ENCODE measurements at places on chromosomes 13 and 19.

- no peak for DNase-seq
Measured at GRCh38 chr19:12095111-12095790, 30.7 kb downstream of the ZNF844 start.

DNA sequence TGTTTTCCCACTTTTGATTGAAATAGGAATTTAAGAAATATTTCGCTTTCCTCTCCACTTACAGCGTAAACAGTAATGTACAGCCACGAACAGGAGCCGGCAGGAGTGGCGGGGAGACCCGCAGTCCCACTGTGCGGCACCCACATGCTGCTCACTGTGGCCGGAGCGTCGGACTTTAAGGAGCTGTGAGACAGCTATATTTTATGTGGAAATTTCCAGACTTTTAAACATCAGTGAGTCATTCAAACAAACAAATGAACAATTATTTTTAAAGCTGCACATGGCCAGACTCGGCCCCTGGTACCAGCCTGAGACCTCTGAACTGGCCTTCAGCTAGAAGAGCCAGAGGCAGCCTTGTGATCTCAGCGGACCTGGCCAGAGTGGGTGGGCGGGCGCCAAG is 52.5 kb downstream of the CRYL1 start:
- DNase-seq: no peak

DNA sequence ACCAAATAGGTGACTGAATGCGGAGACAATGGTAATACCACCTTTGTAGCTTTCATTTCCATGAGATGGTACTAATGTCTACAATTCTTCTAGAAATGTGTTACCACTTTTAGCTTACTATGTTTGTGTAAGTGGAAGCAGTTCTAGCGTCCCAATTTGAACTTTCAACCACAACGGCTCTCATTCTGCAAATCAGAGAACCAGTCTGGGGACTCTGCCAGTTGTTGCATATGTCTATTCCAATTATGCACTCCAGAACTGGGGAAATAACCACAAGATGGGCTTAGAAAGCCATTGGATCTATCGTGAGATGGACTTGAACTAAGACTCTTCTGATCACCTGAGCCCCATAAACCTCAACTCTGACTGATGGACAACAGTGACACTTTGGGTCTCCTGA is 862.3 kb downstream of the SLITRK1 start:
- DNase-seq: no peak

DNA sequence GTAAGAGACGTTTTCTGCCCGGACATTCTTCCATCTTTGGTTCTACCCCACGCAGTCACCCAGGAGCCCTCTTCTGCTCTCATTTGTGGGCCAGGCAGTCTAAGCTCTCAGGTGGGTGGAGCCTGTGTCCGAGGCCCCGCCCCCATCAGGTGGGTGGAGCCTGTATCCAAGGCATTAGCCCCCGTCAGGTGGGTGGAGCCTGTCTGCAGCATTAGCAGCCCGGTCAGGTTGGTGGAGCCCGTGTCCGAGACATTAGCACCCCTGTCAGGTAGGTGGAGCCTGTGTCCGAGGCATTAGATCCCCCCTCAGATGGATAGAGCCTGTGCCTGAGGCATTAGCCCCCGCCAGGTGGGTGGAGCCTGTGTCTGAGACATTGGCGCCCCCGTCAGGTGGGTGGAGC is 45.5 kb upstream of the C13orf46 start:
- peak; percentile 49 for DNase-seq

DNA sequence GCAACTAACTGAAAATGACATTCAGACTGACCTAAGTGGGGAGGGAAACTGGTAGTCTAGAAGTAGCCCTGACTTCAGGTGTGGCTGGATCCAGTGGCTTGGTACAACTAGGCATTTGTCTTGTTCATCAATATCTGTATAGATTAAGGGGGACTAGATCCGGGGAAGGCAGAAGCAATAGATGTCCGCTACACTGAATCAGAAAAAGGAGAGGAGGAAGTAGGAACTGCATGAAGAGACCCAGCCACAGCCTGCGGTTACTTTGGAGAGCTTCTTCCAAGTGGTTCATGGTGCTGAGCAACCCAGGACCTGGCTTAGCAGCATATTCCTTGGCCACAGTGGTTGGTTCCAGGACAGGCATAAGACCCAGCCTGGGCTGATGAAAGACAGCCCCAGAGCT is 9.9 kb upstream of the PRODH2 start:
- DNase-seq: no peak

GRCh38 chr19:18057557-18057956 is 29.2 kb downstream of the IL12RB1 start:
- no peak for DNase-seq

GRCh38 chr19:50175924-50176323 is 12.8 kb upstream of the IZUMO2 start:
- DNase-seq: no peak

DNA sequence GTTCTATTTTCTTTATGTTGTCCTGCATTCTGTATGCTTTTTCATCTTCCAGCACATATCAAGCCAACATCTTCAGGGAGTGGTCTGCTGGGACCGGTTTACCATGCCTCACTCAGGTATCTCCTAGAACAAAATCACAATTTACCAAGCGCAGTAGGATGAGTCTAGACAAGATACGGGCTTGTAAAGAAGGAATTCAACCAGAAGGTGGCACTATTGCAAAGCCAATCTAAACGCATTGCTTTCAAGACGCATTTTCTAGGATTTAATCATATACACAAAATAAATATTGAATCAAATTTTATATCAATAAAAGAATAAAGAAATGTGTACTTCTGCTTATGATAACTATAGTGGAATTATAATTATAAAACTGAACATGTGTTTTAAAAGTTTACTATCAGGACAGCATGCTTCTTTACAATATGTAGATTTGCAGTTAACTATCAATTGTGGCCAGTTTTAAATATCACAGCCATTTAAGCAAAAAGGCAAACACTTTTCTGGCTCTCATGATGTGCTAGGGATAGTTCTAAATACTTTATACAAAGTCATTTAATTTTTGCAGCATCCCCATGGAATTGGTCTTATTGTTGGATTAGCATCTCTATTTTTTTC is 16.1 kb upstream of the TPP2 start:
- peak; percentile 49 for DNase-seq

DNA sequence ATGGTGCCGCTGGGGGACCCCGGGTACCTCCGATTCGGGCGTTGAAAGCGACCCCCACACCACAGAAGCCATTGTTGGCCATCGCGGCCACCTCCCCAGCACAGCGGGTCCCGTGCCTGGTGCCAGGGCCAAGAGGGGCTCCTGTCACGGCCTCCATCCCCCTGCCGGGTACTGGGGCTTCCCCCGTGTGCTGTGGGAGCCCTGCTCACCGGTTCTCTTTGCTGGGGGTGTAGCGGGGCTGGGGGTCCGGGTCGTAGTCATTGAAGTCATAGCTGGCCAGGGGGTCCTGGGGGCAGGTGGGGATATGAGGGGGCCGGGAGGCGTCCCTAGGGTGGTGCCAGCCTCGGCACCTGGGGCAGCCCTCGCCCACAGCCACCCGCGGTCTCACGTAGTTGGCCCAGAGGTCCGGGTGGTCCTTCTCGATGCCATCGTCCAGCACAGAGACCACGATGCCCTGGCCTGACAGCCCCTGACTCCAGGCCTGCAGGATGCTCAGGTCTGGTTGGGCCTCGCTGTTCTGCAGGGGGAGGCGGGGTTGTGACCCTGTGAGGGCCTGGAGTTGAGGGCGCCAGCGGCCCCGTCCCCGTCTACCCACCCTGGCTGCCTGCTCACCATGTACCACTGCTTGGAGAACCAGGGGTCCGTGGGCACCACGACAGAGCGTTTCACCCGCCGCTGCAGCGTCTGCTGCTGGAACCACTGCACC is 2.4 kb downstream of the PCSK4 start:
- no peak for DNase-seq

- DNase-seq: no peak
Measured at GRCh38 chr13:106916329-106916976, 348.5 kb upstream of the ARGLU1 start.

GRCh38 chr19:47505506-47505905 is 9.4 kb downstream of the NAPA start:
- DNase-seq: no peak

- no peak for DNase-seq
Measured at GRCh38 chr13:74555651-74556420, 421.6 kb upstream of the KLF12 start.

GRCh38 chr19:30385666-30386065 is 13.5 kb downstream of the ZNF536 start:
- no peak for DNase-seq

DNA sequence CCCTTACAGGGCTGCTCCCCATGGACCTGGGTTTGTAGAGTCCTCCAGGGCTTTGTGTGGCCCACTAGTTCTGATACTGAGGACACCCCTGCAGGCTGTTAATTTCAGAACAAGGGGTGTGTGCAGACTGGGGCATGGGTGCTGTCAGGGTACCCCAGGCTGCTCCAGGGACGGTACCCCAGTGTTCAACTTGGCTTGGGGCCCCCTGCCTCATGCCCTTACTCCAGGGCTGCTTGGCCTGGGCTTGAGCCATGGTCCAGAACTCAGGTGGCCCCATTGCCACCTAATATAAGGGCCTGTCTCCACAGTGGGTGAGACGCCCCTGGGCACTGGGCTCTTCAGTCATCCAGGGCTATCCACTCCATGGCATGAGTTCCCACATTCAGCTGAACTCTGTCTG is 1417.6 kb downstream of the UQCRFS1 start:
- no peak for DNase-seq

DNA sequence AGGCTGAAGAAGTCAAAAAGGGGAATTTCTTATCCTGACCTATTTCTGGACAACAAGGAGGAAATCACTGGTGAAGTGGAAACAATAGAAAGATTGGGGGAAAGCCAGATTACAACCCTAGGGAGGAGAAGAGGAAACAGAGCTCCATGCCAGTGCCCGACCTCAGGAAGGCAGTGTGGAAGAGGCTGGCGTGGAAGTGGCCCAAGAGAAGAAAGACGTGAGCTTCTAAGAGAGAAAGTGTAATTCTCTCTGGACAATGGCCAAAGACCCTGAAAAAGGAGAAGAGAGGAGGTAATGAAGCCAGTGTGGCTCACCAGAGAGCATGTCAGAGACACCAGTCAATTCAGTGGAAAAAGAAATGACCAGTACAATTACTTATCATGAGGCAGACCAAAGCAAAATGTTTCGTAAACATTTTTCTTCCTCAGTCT is 52.6 kb upstream of the URAD start:
- no peak for DNase-seq

GRCh38 chr13:110269509-110270185 is 37.3 kb downstream of the COL4A1 start:
- no peak for DNase-seq

GRCh38 chr13:101681834-101682233 is 229.4 kb downstream of the ITGBL1 start:
- no peak for DNase-seq

GRCh38 chr19:7254590-7254989 is 39.6 kb downstream of the INSR start:
- DNase-seq: no peak

GRCh38 chr19:38047641-38048040 is 140.6 kb downstream of the SIPA1L3 start:
- DNase-seq: no peak

GRCh38 chr19:30001791-30002190 is 59.8 kb downstream of the URI1 start:
- DNase-seq: no peak

GRCh38 chr13:43864921-43865320 is 14.6 kb downstream of the CCDC122 start:
- DNase-seq: no peak

- no peak for DNase-seq
Measured at GRCh38 chr19:1619094-1619439, 13.8 kb upstream of the UQCR11 start.

GRCh38 chr13:19573120-19573716 is 11.9 kb upstream of the TPTE2 start:
- DNase-seq: no peak

- DNase-seq: no peak
Measured at GRCh38 chr13:97948041-97948440, 5.4 kb upstream of the IPO5 start.

Measured in activated naive CD4-positive, alpha-beta T cell treated with anti-CD3 and anti-CD28 coated beads, Interleukin-2, amount 10 ng/mL, durations not matched to agents 7 days and 5 days (primary cell).